ENCODE measurements at places on chromosomes 16 and 17. TPM values are rescaled to one million over a fixed set of nuclear protein-coding genes. Genes with fewer than 3 reads are reported as not detected.
A peak's percentile ranks its signal among the peaks of the same experiment; 100 is the strongest.

Gene ZNRF1
- 53.7 TPM for total RNA-seq

Gene PCYT2
- total RNA-seq: 81.1 TPM

Gene SRR
- total RNA-seq: not detected

Gene KRT31
- total RNA-seq: not detected

GRCh38 chr16:87652799-87653198 is 50.5 kb downstream of the JPH3 start:
- H3K36me3 ChIP-seq: no peaks in the 10 kb centered on the region
- H3K4me1 ChIP-seq: no peaks in the 10 kb centered on the region
- H3K27ac ChIP-seq: no peak overlapping the region
- no peak for DNase-seq
- H3K4me3 ChIP-seq: no peak overlapping the region

- no peak overlapping the region for H3K27ac ChIP-seq
- H3K4me1 ChIP-seq: no peaks in the 10 kb centered on the region
- H3K36me3 ChIP-seq: no peaks in the 10 kb centered on the region
- H3K4me3 ChIP-seq: no peak overlapping the region
- no peak for DNase-seq
Observed at GRCh38 chr17:17988427-17988945, 15.8 kb downstream of the DRC3 start.

DNA sequence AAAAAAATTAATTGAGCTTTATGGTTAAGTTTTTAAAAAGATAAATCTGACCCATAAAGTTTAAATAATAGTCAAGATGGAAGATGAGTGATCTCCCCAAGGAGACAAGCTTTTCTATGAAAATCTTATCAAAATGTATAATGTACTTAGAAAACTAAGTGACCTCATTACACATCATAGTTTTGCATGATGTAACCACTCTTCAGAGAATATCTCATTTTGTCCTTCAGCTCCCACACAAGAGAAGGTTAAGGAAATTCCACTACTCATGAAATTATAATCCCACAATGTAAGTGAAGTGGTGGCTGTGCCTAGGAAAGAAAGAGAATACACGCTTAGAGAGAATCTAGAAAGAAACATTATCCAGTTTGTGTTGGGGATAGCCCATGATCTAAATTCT is 14.3 kb downstream of the STAT3 start:
- no peak for DNase-seq
- no peaks in the 10 kb centered on the region for H3K27me3 ChIP-seq
- no peaks in the 10 kb centered on the region for H3K36me3 ChIP-seq
- peaks cover 15% of the 10 kb centered on the region for H3K4me1 ChIP-seq
- no peak overlapping the region for H3K27ac ChIP-seq

- DNase-seq: no peak
- no peaks in the 10 kb centered on the region for H3K36me3 ChIP-seq
- no peak overlapping the region for H3K4me3 ChIP-seq
- H3K4me1 ChIP-seq: no peaks in the 10 kb centered on the region
Observed at GRCh38 chr17:77304051-77304745, 163.4 kb downstream of the SEC14L1 start.

DNA sequence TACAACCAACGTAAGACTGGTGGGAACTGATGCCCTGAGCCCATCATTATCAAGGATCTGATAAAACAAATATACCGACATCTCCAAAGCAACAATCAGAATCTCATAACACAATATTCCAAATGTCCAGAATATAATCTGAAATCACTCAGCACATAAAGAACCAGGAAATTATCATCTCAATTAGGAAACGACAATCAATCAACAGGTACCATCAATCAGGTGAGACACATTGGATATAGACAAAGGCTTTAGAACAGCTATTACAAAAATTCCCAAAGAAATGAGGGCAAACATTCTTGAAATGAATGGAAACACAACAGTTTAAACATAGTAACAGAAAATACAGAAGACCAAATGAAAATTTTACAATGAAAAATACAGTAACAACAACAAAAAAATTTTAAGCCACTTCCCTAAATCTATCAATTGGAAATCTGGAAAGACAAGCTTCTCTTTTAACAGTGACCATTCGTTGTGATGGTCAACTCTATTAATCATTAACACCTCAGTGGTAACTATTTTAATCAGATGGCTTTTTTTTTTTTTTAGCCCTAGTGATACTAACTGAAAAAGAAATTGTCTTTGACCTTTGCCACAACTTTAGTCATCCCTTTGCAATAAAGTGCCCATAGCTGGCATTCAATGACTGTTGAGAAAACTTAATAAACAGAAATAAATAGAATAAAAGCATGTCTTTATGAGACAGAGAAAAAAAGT is 70.4 kb downstream of the USP32 start:
- no peak overlapping the region for H3K4me3 ChIP-seq
- H3K4me1 ChIP-seq: no peaks in the 10 kb centered on the region
- DNase-seq: no peak
- H3K27me3 ChIP-seq: no peaks in the 10 kb centered on the region
- H3K36me3 ChIP-seq: no peaks in the 10 kb centered on the region

- no peaks in the 10 kb centered on the region for H3K4me1 ChIP-seq
- H3K27ac ChIP-seq: no peak overlapping the region
- no peaks in the 10 kb centered on the region for H3K36me3 ChIP-seq
- no peak overlapping the region for H3K4me3 ChIP-seq
Observed at GRCh38 chr17:77684803-77685798, 273.4 kb upstream of the TNRC6C start.

GRCh38 chr16:83723901-83724300 is 83.9 kb upstream of the HSBP1 start:
- H3K27ac ChIP-seq: no peak overlapping the region
- no peaks in the 10 kb centered on the region for H3K4me1 ChIP-seq
- H3K4me3 ChIP-seq: no peak overlapping the region
- no peaks in the 10 kb centered on the region for H3K36me3 ChIP-seq

DNA sequence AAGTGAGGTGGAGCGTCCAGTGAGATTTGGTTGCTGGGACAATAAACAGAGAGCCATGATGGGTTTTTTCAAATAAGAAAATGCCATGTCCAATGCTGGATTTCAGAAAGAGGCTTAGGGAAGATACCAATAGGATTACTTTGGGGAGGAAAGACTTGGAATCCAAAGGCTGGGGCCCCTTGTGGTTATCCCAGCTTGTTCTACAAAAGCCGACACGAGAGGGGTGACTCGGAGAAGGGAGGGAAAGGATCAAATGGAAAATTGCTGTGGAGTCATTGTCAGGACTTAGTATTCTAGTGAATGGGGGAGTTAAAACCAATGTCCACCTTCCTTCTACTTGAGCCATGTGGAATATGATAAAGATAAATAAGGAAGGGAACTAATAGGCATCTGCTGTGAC is 305.5 kb downstream of the SOX9 start:
- no peaks in the 10 kb centered on the region for H3K27me3 ChIP-seq
- H3K27ac ChIP-seq: no peak overlapping the region
- H3K4me3 ChIP-seq: no peak overlapping the region
- no peaks in the 10 kb centered on the region for H3K36me3 ChIP-seq
- H3K4me1 ChIP-seq: no peaks in the 10 kb centered on the region

- H3K27me3 ChIP-seq: no peaks in the 10 kb centered on the region
- no peak for DNase-seq
- H3K4me1 ChIP-seq: peaks cover 39% of the 10 kb centered on the region
- peak overlapping the region; percentile 97 for H3K27ac ChIP-seq
- H3K4me3 ChIP-seq: peak overlapping the region; percentile 85
Observed at GRCh38 chr17:81391293-81391935, 3.8 kb upstream of the BAHCC1 start.

All from ascending aorta (tissue), 2 donors.